Activated CD4-positive, alpha-beta T cell treated with anti-CD3 and anti-CD28 coated beads, Interleukin-2, amount 50 U/mL, for 4 hours (primary cell): ENCODE measurements at places on chromosomes 1 and 21.

GRCh38 chr1:25641931-25642573 lies 25.5 kb downstream of the MAN1C1 start:
- no peak for DNase-seq

DNA sequence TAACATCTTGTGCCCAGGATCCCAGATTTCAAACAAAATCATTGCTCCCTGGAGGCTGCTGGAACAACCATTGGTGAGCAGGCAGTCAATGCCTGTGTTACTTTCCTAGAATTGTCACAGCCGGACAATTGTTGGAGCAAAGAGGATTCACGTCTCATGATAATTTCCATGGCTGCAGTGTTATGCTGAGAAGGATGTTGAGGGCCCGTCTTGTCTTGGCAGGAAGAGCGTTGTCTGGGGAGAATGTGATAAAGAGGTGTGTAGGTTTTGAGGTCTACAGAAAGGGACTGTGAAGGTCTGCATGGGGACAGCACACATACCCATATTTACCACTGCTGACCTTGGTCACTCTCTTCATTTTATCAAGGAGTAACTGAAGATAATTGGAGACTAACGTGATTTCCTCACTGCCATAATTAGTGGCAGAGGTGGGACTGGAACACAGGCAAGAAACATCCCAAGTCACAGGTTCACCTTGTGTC lies 6.3 kb downstream of the MECR start:
- DNase-seq = no peak

DNA sequence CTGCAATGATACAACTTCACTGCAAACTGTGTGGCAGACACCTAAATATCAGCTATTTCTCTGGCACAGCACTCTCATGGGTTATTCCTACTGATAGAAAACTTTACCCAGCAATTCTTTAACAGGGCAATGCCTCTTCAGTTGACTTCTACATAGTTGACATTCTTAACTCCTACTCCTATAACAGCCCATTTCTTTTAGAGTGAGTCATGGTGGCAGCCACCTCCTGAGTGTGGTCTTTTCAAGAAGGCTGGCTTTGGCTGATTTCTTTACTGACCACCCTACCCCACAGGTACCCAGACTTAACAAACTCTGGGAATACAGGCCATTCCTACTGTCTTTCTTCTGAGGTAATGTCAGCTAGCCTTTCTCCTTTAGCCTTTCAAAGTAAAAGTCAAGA lies 805.8 kb upstream of the ADGRL2 start:
- no peak for DNase-seq

DNA sequence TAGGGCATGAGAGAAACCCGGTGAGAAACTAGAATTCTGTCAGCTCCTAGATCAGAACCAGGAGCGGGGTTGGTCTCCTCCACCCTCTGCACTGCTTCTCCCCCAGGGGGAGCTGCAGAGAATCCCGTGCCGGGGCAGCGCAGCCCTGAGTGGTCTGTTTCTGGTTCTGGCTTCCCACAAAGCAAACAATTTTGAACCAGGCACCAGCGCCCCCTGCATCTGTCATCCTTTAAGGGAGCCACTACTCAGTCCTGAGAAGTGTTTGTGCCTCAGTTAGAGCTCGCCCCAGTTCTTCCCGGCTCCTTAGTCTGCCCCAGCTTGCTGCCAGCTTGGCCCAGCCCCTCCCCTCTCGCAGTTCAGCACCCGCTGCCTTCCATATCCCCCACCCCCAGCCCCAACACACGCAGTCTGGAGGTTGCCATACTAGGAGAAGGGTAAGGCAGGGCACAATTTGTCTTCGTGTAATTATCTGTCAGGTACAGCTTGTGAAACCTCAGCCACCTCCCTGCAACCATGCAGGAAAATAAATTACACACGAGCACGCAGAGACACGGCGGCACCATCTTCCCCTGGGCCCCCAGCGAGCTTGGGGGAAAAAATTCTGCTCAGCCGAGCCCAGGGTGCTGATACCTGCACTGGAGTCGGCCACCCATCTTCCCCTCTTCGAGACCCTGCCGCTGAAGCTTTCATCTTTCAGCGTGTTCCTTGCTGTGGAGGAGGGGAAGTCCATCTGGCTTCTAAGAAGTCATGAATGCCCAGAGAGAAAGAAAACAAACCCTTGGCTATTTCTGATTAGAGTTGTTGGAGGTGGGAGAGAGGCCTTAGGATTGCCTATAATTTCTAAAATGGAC lies 62.6 kb upstream of the CD1D start:
- peak; percentile 21 for DNase-seq

- no peak for DNase-seq
These were observed 8.4 kb downstream of the S100A10 start for GRCh38 chr1:151985270-151985669.

DNA sequence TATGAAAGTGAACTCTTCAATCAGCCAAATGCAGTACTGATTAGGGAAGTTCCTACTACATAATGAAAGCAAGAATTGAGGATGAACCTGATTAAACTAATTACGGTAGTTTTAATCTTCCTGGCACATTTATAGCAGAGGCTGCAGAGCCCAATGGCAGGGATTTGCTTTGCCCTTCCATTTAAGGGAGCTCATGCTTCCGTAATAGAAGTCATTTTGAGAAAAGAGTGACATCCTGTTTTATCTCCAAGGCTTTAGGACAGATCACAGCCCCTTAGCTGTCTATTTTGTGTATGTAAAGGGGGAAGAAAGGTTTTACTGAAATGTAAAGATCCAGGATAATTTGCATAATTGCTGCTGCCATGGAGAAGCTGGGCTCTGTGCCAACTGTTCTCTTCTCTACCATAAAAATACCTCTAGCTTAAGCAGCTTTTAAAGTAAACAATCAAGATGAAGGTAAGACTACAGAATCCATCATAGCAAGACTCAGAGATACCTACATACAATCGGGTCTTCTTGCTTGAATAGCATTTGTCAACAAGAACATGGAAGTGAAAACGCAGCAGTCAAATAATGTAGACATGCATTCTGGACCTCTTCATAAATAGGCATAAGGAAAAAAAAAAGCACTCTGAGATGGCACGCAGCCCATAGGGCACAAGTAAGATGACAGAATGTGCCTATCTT lies 62.5 kb downstream of the ASH1L start:
- no peak for DNase-seq

GRCh38 chr1:152886085-152886484 lies 8.0 kb downstream of the SMCP start:
- DNase-seq = no peak

DNA sequence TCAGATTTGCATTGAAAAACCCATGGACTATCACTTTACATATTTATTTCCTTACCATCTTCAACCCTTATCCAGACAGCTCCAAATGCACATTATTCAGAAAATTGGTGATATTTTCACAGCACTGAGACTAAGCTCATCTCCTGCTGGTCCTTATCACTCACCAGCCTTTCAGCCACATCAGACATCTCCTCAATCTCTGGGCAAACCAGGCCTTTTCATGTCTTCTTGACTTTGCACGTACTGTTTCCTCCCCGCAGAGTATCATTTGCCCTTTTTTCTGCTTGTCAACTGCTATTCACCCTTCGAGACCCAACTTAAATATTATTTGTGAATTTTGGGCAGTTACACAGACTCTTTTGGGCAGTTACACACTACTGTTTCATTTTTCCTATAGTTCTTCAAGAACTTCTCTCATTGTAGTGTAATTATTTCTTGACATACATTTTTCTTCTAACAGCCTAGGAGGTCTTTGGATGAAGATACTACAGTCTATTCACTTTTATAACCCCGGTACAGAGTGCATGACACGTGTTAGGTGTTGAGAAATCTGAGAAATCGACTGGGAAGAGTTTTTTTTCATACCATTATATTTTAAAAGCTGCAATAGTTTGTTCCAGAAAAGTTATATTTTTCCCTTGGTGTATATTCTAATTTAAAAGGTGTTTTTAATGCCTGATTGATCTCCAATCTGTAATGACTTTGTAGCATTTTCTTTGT lies 98.0 kb downstream of the FGGY start:
- no peak for DNase-seq

DNA sequence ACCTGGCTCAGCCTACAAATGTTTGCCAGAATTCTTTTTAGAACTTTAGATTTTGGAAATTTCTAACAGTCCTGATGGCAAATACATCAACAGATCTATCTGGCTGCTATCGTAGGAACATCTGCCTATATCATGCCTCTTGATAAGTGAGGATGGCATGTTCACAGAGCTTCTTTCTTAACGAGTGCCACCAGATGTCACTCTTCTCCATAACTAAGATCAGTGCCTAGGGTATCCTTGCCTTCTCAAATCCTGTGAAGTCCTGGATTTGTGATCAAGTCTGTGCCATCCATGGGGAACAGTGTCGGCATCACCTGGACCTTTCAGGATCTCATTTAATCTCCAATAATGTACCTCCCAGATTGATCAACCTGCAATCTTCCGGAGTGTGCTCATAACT lies 36.5 kb upstream of the CD5L start:
- DNase-seq = no peak

DNA sequence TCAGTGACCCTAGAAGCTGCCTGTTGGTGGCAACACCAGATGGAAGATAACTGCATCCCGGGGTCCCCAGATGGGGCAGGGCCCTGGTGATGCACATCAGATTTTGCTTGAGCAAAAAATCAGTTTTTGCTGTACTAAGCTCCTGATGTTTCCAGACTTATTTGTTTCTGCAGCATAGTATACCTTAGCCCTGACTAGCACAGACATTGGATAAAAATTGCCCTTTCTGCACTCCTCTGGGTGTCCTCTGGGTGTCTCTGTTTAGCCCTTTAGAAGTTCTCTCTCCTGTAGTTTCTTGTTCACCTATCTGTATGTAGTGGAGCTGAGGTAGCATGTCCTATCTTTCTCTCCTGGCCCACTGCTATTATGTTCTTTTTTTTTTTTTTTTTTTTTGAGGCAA lies 30.3 kb upstream of the PLA2G2C start:
- DNase-seq = no peak

GRCh38 chr1:38953433-38953860 lies 11.8 kb upstream of the RHBDL2 start:
- no peak for DNase-seq

- no peak for DNase-seq
These were observed 40.6 kb downstream of the KCNC4 start for GRCh38 chr1:110250749-110251148.

DNA sequence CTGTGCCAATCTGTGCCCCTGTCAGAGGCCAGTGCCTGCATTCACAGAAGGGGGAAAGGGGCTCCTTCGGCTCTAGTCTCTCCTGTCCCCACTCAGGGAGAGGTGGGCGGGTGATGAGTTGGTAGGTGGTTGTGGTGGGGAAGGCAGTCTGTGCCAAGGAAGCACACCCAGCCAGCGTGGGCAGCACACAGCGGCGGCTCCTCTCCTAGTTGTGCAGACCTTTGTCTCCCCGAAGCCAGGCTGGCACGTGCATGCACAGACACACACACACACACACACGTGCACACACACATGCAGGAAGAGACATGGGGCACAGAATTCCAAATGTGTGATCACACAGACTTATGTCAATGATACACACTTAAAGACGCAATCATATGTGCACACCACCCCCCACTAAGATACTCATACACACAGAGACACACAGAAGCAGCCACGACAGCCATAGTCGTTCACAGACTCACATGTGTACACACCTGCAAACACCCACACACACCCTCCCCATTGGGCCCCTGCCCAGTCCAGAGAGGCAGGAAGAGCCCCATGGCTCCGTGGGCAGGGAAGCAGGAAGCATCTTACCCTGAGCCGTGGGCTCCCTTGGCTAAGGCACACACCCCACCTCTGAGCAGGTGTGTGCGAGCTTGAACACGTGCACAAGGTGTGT lies 16.4 kb downstream of the RIMS3 start:
- DNase-seq = no peak

- DNase-seq = no peak
These were observed 769 bp downstream of the GALE start for GRCh38 chr1:23799570-23800399.

GRCh38 chr1:20551945-20552727 lies at the start of gene FAM43B:
TSS of gene FAM43B (plus strand) at chr1:20552573. CDS start at chr1:20552974, 401 bp downstream.
- DNase-seq = no peak

GRCh38 chr1:56356376-56356990 lies 222.9 kb downstream of the PLPP3 start:
- DNase-seq = no peak

GRCh38 chr1:229191066-229191674 lies 79.7 kb upstream of the RAB4A start:
- DNase-seq = no peak

DNA sequence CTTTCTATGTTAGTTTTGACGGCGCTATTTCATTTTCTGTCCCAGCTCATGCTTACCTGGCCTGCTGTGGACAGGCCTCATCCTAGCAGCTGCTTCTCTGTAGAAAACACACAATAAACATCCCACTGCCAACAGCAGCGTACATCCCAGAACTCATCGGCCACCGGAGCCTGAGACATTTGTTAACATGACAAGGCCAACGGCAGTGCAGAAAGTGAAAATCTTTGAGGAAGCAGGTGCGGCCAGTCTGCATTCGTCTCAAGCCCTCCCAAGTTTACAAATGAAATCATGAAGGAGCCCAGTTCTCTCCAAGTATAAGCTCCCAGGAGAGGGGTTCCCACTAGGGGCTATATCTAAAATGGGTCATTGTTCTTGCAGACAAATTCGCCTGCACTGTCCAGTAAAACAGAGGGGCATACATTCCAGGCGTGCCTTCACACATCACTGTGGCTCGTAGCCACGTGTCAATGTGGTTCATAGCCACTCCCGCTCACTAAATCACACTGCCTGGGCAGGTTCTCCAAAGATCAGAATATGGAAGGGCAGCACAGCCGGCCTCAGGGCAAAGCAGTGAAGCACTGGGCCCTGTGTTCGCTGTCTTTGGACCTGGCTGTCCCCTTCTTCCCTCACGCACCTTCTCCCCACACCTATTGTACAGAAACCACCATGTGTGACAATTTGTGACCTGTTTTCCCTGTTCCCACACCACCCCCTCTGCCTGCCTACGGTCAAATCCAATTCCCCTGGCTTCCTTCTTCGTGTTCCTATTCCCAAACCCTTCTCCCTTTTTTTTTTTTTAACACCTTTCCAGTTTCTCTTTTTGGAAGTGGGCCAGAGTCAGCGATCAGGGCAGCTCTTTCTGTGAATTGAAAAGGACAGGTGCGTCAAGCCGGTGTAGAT lies 27.0 kb upstream of the ABCG1 start:
- DNase-seq = no peak

DNA sequence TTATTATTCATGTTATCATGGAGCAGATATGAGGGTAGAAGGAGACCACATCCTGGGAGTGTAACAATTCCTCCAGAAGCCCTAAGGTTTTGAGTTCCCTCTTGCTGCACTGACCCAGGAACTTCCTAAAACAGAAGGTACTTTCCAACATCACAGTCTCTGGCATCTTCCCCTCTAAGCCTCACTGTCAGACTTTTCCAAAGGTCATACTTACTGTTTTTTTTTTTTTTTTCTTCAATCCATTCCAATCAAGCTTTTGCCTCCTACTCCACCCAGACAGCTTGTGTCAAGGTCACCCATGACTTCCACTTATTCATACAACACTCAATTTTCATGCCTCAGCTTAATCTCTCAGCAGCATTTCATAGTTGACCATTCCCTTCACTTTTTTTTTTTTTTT lies 18.4 kb upstream of the UQCRHL start:
- no peak for DNase-seq

GRCh38 chr1:193589597-193590040 lies 403.2 kb upstream of the B3GALT2 start:
- no peak for DNase-seq

- DNase-seq = no peak
These were observed 32.0 kb downstream of the PLXNA2 start for GRCh38 chr1:208211921-208212843.

- DNase-seq = no peak
These were observed 86.4 kb downstream of the LTN1 start for GRCh38 chr21:28906236-28906635.
